ENCODE measurements at places on chromosomes 1 and 21.

GRCh38 chr1:196152975-196153374 is 455.3 kb downstream of the KCNT2 start:
- no peak for DNase-seq

- DNase-seq: no peak
Measured at GRCh38 chr1:160748878-160749269, 9.8 kb downstream of the SLAMF7 start.

GRCh38 chr1:153775458-153776327 is 486 bp downstream of the SLC27A3 start:
- DNase-seq: peak; percentile 70

- DNase-seq: no peak
Measured at GRCh38 chr1:153346077-153346723, 2.4 kb downstream of the PGLYRP4 start.

DNA sequence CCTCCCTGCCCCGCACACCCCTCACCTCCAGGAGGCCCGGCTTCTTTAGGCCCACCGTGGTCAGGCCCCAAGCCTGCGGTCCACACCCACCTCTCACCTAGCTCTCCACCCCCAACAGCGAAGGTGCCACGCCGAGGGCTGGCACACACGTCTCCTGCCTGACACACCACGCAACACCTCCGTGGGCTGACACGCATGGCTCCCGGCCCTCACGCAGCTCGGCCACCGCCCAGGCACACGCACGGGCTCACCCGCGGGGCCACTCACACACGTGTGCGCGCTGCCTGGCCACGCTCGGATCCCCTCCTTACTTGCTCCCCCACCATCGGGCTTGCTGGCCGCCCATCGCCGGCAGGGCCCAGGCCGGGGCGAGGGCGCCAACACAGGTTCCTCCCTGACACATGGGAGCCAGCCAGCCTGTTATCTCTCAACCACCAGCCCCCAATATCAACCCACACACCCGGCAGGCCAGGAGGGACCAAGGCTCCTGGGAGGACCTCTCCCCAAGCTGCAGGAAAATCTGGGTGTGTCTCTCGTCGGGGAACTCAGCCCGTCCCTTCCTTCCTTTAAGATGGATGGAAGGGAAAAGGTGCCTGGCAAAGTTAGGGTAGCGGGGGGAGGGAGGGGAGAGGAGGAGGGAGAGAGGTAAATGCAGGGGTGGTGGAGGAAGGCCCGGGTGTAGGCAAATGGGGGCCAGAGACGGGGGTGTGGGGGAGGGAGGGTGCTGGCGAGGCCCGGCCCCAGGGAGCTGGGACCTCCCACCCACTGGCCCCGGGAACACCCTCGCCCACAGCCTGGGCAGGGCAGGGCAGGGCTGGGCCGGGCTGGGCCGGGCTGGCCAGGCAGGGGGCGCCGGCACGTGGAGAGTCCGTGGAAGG is 546 bp downstream of the ELOVL1 start:
- no peak for DNase-seq

- DNase-seq: no peak
Measured at GRCh38 chr1:162366671-162367070, 10.0 kb downstream of the SPATA46 start.

- no peak for DNase-seq
Measured at GRCh38 chr1:193799371-193799770, 613.0 kb upstream of the B3GALT2 start.

DNA sequence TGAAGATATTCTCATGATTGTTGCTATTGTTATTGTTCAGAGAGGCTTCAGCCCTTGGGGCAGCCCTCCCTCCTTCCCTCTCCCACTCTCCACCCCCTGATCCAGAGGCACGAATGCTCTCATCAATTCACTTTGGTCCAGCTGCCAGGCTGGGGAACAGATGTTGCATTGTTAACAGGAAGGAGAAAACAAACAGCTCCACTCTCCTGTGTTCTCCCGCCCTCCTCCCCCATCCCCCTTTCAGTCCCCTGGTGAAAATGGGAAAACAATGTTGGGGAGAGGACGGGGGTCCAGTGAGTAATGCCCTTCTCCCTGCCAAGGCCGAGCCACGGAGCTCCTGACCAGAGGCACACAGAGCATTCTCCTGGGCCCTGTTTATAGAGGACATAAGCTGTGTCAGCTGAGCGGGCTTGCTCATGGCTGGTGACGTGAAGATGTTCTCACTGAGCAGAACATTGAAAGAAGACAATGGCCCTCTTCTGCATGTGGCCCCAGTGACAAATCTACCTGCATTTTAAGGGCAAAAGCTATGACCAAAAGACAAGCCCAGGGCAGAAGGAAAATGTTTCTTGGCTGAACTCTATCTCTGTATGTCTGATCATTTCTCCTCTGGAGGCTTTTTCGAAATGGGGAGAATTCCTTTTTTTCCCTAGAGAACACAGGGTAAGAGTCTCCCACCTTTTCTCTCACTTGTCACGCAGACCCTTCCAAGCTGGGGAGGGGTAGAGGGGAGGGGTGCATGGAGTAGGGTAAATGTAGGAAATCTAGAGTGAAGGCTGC is 111.7 kb downstream of the GLUL start:
- no peak for DNase-seq

GRCh38 chr1:78604643-78605042 is 15.6 kb upstream of the IFI44L start:
- no peak for DNase-seq

DNA sequence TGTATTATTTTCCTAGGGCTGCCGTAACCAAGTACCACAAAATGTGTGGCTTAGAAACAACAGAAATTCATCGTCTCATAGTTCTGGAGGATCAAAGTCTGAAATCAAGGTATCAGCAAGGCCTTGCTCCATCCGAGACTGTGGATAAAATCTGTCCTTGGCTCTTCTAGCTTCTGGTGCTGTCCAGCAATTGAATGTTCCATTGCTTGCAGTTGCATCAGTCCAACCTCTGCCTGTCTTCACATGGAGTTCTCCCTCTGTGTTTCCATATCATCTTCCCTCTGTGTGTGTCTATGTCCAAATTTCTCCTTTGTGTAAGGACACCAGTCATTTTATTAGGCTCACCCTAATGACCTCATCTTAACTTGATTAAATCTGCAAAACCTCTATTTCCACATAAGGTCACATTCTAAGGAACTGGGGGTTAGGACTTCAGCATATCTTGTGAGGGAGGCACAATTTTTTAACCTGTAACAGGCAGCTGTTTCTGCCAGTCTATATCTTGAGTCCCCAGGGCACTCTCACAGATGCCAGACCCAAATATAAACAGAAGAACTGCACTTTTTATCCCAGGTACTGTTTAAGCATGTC is 84.2 kb downstream of the ERG start:
- no peak for DNase-seq

DNA sequence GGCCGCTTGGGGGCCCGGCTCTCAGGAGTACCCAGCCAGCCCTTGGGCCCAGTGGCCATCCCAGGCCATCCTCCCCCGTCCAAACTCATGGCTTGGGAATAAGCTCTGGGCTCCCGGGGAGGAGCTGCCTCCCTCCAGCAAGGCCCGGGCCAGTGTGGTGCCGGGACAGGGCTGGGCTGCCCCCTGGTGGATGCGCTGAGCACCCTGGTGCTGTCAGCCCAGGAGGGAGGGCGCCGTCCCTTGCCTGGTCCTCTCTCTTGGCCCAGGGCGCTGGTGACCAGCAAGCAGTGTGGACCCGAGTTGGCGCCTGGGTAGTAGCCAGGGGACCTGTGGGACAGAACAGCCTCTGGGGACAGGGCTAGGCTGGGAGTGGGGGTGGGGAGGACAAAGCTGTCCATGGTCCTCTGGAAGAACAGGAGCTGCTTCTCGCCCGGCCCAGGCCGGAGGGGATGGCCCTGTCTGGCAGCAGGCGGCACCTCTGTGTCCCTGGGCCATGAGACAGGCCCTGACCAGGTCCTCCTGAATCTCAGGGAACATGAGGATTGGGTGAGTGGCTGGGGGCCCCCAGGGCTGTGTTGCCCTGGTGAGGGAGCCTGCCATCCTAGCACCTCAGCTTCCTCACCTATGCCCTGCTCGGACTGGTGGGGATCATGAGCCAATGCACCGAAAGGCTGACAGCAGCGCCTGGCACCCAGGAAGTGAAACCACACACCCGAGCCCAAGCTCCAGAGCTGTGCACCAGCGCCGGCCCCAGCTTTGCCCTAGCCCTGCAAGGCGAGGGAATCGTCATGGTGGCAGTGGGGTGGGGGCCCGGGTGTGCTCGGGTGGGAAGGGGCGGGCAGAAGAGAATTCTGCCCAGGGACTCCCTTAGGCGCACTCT is 9.4 kb downstream of the MORN1 start:
- DNase-seq: peak; percentile 81

- peak; percentile 53 for DNase-seq
Measured at GRCh38 chr1:43233631-43234030, 36.2 kb upstream of the TMEM125 start.

DNA sequence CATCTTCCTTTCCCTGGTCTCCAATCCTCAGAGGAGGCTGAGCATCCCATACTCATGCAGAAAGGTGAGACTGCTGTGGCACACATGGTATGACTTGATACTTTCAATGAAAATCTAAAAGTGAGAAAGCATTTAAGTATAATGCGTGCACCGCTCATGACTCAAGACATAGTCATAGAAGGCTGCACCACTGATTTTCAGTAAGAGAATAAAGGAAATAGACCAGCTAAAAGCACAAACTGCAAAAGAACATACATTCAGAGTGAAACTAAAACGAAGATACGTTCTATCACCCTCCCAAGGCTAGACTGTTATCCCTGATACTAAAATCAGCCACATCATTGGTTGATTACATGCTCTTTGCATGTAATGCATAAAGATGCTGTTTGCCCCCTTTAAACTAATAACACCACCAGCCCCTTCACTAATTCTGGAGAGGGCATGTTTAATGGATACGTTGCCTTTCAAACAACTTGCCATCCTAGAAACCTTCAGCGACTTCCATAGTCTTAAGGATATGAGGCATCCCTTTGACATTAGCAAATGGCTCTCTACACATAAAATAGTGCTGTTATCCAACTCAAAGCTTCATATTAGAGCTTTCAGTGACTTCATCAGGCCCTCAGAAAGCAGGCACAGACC is 2.1 kb downstream of the PLD5 start:
- DNase-seq: no peak

DNA sequence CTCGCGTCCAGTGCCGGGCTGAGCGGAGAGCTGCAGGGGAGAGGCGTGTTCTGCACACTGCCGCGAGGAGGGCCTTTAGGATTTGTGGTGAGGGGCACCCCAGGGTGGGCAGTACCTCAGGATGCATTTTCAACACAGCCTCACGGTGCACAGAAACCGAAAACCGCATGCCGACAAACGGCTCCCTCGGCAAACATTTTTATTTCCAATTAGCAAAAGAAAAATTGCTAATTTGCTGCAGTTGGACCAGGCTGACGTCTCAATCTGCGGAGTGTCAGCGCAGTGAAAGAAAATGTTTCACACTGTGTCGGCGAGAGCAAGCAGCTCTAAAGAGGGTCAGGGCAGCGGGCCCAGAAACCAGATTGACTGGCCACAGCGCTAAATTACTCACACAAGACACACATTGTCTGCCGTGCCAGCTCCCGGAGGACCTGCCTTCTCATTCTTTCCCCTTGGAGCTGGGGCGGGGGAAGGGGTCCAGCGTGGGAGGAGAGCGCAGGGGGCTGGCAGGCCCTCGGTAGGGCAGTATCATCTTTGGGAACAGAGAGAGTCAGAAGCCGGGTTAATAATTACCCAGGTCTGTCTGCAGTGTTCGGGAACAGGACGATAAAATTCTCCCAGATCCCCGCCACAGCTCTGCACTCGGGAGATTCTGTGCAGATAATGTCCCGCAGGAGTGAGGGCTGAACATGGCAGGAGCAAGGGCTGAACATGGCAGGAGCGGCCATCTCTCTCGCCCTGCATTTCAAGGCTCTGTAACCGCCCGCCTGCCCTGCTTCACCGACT is 150.2 kb downstream of the PRDM16 start:
- DNase-seq: peak; percentile 65

GRCh38 chr1:217138799-217139466 is 415.7 kb upstream of the ESRRG start:
- no peak for DNase-seq

GRCh38 chr1:115165776-115166175 is 76.5 kb upstream of the TSPAN2 start:
- DNase-seq: no peak

GRCh38 chr1:60044881-60045280 is 28.7 kb downstream of the C1orf87 start:
- no peak for DNase-seq

GRCh38 chr1:237013608-237014007 is 9.4 kb upstream of the MT1HL1 start:
- DNase-seq: no peak

GRCh38 chr1:238324211-238324864 is 433.6 kb upstream of the ZP4 start:
- no peak for DNase-seq

- no peak for DNase-seq
Measured at GRCh38 chr1:204192046-204192445, 4.2 kb downstream of the KISS1 start.

- DNase-seq: no peak
Measured at GRCh38 chr1:229138058-229138457, 132.9 kb upstream of the RAB4A start.

DNA sequence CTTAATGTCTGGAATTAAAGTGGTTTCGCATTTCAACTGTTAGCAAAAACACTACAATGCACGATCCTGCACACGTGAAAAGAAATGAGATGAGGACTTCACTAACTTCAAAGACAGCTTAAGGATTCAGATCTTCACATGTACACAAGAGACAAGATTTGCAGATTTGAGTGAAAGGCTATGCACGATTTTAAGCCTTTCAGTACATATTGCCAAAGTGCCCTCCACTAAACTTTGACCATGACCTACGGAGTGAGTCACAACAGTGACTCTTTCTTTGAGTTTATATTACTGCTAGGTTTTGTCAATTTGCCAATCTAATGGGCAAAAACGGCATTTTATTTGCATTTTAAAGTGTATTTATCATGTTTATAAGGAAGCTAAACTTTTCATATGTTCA is 41.2 kb upstream of the CR1L start:
- DNase-seq: no peak

DNA sequence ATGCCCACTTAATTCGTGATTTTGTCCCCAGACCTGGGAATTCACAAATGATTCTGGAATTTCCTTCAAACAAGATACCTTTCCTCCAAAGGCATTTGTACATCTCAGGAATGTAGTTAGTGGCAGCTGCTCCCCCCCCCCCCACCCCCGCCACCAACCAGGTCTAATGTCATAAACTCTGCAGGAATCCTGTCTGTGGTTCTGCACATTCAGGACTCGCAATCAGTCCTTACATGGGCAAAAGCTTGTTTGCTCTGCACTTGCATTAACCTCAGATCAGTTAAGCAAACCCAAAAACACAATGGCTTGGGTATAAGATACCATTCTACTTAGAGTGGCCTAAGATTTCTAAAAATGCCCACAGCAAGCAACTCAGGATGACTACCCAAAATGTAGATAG is 143.8 kb downstream of the TGFB2 start:
- DNase-seq: no peak

DNA sequence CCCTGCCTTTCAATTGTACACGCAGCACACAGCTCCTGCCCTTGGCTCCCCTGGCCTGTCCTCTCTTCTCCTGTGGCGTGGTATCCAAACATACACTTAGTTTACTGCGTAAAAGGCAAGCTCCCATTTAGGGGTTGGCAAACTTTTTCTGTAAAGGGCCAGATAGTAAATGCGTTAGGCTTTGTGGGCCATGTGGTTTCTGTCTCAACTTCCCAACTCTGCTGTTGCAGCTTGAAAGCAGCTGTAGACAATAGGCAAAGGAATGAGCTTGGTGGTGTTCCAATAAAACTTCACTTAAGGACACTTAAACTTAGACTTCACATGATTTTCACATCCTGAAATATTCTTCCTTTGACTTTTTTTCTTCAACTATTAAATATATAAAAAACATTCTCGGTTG is 63.3 kb downstream of the RHOU start:
- no peak for DNase-seq

All from cerebellum (tissue), 4 donors.